ENCODE measurements at places on chromosomes 7 and 10.

DNA sequence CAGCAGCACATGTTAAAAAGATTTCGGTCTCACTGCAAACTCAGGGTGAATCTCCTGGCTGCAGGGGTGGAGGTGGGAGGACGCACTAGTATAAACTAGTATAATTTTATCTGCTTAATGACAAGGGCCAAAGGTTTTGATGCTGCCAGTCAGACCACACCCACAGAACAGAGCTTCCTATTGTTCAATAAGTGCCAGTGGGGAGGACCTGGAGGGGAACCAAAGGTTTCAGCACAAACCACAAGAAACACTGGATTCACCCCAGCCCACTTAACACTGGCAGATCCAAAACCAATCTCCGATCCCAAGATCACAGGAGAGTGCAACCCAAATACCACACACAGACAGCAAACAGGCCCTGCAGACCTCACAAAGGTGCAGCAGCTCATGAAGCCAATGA lies 6.6 kb downstream of the VOPP1 start:
- H3K27me3 ChIP-seq, result no peaks in the 10 kb centered on the region
- peaks cover 56% of the 10 kb centered on the region for H3K36me3 ChIP-seq
- H3K4me3 ChIP-seq, result peak overlapping the region; percentile 42
- no peak for DNase-seq
- H3K4me1 ChIP-seq, result peaks cover 76% of the 10 kb centered on the region

- no peak overlapping the region for H3K27ac ChIP-seq
- H3K4me3 ChIP-seq, result no peak overlapping the region
- no peaks in the 10 kb centered on the region for H3K4me1 ChIP-seq
- no peaks in the 10 kb centered on the region for H3K27me3 ChIP-seq
- no peak for DNase-seq
- H3K36me3 ChIP-seq, result no peaks in the 10 kb centered on the region
These were observed 71.4 kb downstream of the SEC61G start for GRCh38 chr7:54687462-54688212.

DNA sequence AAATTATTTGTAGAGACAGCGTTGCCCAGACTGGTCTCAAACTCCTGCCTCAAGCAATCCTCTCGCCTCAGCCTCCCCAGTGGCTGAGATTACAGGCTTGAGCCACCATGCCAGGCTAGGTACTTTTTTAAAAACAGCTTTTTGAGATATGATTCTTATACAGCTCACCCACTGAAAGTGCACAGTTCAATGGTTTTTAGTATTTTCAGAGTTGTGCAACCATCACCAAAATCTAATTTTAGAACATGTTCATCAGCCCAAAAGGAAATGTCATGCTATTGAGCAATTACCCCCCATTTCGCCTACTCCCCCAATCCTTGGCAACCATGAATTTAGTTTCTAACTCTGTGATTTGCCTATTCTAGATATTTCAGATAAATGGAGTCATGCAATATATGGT lies 73.7 kb downstream of the EVX1 start:
- DNase-seq, result no peak
- no peak overlapping the region for H3K27ac ChIP-seq
- H3K4me3 ChIP-seq, result no peak overlapping the region
- no peaks in the 10 kb centered on the region for H3K4me1 ChIP-seq
- H3K27me3 ChIP-seq, result peaks cover 16% of the 10 kb centered on the region

GRCh38 chr7:1021366-1021765 lies 23.0 kb upstream of the GPR146 start:
- H3K27me3 ChIP-seq, result no peaks in the 10 kb centered on the region
- no peak for DNase-seq
- peaks cover 67% of the 10 kb centered on the region for H3K36me3 ChIP-seq
- peak overlapping the region; percentile 21 for H3K4me3 ChIP-seq
- no peak overlapping the region for H3K27ac ChIP-seq

GRCh38 chr10:92829786-92830377 lies 18.4 kb upstream of the EXOC6 start:
- DNase-seq, result no peak
- no peak overlapping the region for H3K4me3 ChIP-seq
- H3K27me3 ChIP-seq, result no peaks in the 10 kb centered on the region

GRCh38 chr7:131657881-131658280 lies 101.5 kb upstream of the PODXL start:
- H3K4me3 ChIP-seq, result no peak overlapping the region
- H3K27ac ChIP-seq, result no peak overlapping the region
- no peaks in the 10 kb centered on the region for H3K4me1 ChIP-seq
- peaks cover 16% of the 10 kb centered on the region for H3K27me3 ChIP-seq
- no peak for DNase-seq

GRCh38 chr10:131777921-131778320 lies 122.9 kb upstream of the PPP2R2D start:
- H3K4me1 ChIP-seq, result no peaks in the 10 kb centered on the region
- peaks cover 18% of the 10 kb centered on the region for H3K27me3 ChIP-seq
- DNase-seq, result no peak
- H3K36me3 ChIP-seq, result peaks cover 9% of the 10 kb centered on the region
- no peak overlapping the region for H3K4me3 ChIP-seq

DNA sequence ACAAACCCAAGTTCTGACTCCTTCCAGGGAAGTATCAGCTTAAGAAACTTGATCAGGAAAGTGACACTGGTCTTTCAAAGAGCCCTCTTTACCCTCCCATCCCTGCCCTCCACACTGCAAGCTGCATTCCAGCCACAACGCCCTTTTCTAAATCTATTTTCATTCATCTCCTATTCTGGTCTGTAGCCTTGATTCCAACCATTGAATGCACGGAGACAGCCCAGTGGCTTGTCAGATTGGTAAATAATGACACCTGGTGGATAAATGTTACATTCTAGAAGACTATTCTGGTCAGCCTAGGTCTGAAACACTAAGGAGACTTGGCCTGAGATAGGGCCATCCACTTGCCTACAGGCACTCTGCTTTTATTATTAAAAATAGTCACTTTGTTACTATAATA lies 20.9 kb downstream of the MORN4 start:
- H3K27ac ChIP-seq, result no peak overlapping the region
- no peaks in the 10 kb centered on the region for H3K36me3 ChIP-seq
- H3K27me3 ChIP-seq, result no peaks in the 10 kb centered on the region
- H3K4me1 ChIP-seq, result no peaks in the 10 kb centered on the region

DNA sequence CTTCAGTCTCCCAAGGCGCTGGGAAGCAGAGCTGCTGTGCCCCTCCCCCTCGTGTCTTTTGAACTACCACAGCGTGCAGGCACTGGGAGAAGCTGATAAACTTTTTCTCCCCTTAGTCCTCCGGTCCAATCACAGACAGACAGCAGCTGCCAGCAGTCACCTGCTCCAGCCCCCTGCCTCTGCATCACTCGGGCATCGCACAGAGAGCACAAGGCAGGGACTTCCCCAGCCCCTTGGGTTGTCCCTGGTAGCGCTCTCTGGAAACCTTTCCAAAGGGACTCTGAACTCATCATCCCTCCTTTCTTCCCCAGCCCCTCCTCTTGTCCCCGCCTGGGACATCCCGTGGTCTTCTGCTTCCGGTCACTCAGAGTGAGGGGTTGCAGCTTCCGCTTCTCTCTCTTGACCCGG lies 1.4 kb upstream of the NEUROG3 start:
- peaks cover 24% of the 10 kb centered on the region for H3K4me1 ChIP-seq
- H3K36me3 ChIP-seq, result peaks cover 3% of the 10 kb centered on the region
- DNase-seq, result no peak

DNA sequence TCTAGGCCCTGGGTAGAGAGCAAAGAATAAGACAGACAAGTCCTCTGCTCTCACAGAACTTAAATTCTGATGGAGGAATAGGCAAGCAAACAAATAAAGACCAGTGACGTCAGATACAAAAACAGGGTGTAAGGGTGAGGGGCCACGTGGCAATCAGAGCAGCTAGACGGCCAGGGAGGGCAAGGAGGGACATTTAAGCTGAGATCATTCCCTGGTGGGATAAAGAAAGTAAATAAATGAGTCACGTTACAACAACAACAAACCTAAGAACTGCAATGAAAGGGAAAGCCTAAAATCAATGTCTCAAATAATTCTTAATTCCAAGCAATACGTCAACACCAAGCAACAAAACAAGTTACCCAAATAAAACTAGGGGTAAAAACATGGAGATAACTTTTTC lies 21.8 kb downstream of the STN1 start:
- peaks cover 54% of the 10 kb centered on the region for H3K36me3 ChIP-seq
- H3K4me3 ChIP-seq, result no peak overlapping the region
- H3K4me1 ChIP-seq, result peaks cover 6% of the 10 kb centered on the region
- no peaks in the 10 kb centered on the region for H3K27me3 ChIP-seq

GRCh38 chr10:1367938-1368841 lies 312.0 kb downstream of the WDR37 start:
- no peaks in the 10 kb centered on the region for H3K36me3 ChIP-seq
- H3K27ac ChIP-seq, result no peak overlapping the region
- H3K4me3 ChIP-seq, result no peak overlapping the region
- peaks cover 47% of the 10 kb centered on the region for H3K27me3 ChIP-seq
- H3K4me1 ChIP-seq, result peaks cover 9% of the 10 kb centered on the region
- DNase-seq, result no peak
